ENCODE measurements at places on chromosomes 4 and X.

GRCh38 chr4:145731028-145731427 lies 51.1 kb downstream of the C4orf51 start:
- peak; percentile 5 for DNase-seq

DNA sequence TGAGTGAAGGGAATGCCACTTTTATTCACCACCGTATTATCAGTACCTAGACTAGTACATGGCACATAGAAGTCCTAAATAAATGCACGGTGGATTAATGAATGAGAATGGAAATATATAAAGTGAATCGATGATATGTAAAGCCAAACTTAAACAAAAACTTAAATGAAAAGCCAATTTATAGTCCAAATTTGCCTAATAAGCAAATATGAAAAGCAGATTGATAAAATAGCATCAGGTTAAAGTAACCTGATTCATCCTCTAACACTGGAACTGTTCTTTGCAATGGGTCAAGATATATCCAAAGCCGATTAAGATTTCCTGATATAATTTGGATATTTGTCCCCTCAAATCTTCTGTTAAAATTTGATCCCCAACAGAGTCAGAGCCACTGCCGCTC lies 66.9 kb upstream of the MAGEB10 start:
- no peak for DNase-seq

GRCh38 chrX:154002215-154002719 lies 17.4 kb downstream of the IRAK1 start:
- DNase-seq, result no peak

- no peak for DNase-seq
These were observed 19.0 kb upstream of the NHS start for GRCh38 chrX:17355976-17356375.

DNA sequence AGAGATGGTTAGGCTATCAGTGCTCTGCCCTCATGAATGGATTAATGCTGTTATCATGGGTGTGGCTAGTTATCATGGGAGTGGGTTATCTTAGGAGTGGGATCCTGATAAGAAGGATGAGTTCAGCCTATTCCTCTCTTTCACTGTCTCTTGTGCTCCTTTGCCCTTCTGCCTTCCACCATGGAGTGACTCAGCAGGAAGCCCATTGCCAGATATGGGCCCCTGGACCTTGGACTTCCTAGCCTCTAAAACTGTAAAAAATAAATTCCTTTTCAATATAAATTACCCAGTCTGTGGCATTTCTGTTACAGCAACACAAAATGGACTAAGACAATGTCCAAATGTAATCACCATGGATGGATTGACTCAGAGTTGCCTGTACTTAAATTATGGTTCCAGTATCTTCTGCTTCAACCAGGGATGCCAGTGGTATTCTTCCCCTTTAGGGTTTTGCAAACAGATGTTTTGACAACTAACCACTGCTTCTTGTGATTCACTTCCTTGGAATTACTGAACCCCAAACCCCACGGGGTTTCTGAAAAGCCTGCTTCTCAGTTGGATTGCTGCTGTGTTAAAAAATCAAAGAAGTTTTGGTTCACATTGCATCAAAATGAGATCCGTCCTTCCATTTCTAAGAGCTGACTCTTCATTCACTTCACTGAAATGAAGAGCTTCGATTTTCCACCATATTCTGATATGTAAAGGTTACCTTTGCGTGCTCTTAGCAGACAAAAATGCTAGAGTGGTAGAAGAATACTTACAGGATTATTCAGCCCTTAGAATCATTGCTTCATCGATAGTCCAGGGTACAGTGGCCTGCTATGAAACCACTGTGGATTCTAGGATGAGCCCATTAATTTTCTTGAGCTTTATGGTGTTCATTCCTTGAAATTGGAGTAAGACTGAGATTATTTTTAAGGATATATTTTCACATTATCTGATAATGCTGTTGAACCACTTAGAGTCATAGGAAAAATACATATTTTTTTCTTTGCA lies 107.7 kb downstream of the FRMPD4 start:
- DNase-seq, result no peak

DNA sequence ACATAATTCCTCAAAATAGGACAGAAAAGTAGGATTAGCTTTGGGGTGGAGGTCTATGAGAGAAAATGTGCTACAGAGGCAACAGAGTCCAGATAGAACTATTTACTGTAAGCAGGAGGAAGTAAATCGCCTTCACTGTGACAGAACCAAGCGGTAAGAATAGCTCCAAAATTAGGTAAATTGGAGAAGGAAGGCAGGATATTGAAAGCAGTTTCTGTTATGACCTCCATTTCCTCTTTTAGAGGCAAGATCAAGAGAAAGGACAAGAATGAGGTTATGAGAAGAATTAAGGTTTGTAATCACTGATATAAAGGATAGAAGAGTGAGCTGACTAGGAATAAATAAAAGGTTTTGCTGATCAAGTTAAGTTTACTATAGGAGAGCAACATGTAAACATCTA lies 44.1 kb upstream of the NEUROG2 start:
- no peak for DNase-seq

GRCh38 chr4:40976343-40976742 lies 226.6 kb downstream of the NSUN7 start:
- peak; percentile 0 for DNase-seq

GRCh38 chr4:150212485-150212884 lies 134.2 kb downstream of the DCLK2 start:
- DNase-seq, result no peak

- DNase-seq, result no peak
These were observed 112.3 kb upstream of the SFRP2 start for GRCh38 chr4:153901220-153901619.

- no peak for DNase-seq
These were observed 116.6 kb downstream of the ARHGAP24 start for GRCh38 chr4:85591406-85592098.

DNA sequence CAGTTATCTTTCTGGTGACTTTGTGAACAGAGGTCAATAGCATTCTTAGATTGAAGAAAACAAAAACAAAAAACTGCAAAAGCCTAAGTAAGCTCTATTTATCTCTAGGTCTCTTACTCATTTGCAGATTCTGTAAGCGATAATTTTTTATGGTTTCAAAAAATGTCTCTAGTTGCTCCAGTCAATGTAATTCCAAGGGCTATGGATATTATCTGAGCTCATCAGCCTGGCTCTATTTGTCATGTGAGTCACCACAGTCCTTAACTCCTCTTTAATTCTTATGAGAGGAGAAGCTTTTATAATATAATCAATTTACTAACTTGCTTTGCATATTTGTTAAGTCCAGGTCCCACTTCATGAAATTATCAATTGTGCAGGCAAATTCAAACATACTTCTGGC lies 79.1 kb downstream of the NPFFR2 start:
- no peak for DNase-seq

- DNase-seq, result no peak
These were observed 199.4 kb upstream of the CENPE start for GRCh38 chr4:103397541-103397940.

DNA sequence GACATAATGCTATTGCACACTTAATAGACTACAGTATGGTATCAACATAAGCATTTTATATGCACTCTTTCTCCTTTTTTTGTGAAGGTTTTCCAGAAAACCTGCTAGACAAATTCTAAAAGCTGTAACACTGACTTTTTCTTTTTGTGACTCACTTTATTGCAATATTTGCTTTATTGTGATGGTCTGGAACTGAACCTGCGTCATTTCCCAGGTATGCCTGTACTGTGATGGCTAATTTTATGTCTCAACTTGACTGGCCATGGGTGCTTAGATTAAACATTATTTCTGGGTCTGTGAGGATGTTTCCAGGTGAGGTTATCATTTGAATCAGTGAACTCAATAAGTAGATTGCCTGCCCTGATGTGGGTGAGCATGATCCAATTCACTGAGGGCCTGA lies 35.5 kb upstream of the LAMP2 start:
- DNase-seq, result no peak

DNA sequence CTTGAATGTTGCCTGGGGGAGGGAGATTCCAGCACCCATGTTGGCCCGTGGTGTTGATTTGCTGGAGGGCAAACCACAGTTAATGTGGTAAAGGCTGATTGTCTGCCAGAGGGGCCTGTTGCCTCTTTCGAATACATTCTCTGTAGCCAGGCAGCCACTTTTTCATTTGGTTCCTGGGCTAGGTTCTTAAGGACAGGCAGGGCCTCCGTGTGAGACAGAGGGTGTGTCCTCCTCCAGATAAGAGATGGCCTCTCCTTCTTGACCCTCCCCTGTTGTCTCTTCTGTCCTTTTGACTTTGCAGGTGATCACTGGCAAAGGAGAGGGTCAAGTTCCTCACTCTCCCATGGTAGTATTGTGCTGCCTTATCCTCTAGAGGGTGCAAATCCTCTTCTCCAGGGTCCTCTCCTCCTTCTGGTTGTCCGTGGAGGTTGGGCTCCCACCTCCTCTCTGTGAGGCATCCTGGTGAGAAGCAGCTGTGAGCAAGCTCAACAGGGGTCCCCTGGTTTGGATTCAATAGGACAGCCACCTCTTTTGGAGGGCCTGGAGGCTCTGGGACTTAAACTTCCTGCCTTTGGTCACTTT lies 44.9 kb downstream of the ZNF182 start:
- no peak for DNase-seq

- DNase-seq, result no peak
These were observed 2.0 kb upstream of the PGK1 start for GRCh38 chrX:78102091-78102490.

GRCh38 chr4:129094347-129094746 lies 1.0 kb upstream of the SCLT1 start:
- DNase-seq, result no peak

- no peak for DNase-seq
These were observed 907.0 kb downstream of the RAPGEF2 start for GRCh38 chr4:160009656-160010493.

DNA sequence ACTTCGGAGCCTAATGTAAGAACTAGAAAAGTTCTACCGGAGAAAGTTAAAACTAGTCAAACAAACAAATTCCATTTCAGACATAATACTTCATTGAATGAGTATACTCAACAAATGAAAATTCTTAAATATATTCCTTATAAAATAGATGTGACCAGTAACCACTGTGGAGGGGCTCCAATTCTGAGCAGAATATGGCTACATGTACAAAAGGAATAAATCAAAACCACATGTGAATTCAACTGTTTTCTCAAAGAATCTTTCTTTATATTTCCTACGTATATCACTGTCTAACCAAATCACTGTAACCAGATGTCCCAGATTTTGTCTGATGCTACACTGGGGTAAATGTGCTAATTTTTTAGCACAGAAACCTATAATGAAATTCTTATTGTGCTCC lies 49.0 kb downstream of the HTN1 start:
- DNase-seq, result no peak

DNA sequence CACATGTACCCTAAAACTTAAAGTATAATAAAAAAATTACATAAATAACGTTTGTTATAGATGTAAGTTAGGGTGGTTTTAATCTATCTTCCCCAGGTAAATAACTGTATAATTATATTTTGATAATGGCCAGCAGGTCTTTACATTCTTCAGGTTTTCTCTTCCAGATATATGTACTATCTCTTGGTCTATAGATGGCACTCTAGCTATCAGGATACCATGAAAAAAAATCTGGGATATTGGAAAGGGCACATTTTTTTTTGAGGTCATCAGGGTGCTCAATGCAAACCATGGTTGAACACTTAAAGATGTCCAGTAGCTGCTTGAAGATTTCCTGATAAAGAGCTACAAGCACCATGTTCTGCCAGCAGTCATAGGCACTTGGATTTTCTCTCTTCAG lies 15.6 kb upstream of the ADH4 start:
- DNase-seq, result no peak

GRCh38 chrX:45077748-45078424 lies 122.8 kb downstream of the DIPK2B start:
- no peak for DNase-seq

DNA sequence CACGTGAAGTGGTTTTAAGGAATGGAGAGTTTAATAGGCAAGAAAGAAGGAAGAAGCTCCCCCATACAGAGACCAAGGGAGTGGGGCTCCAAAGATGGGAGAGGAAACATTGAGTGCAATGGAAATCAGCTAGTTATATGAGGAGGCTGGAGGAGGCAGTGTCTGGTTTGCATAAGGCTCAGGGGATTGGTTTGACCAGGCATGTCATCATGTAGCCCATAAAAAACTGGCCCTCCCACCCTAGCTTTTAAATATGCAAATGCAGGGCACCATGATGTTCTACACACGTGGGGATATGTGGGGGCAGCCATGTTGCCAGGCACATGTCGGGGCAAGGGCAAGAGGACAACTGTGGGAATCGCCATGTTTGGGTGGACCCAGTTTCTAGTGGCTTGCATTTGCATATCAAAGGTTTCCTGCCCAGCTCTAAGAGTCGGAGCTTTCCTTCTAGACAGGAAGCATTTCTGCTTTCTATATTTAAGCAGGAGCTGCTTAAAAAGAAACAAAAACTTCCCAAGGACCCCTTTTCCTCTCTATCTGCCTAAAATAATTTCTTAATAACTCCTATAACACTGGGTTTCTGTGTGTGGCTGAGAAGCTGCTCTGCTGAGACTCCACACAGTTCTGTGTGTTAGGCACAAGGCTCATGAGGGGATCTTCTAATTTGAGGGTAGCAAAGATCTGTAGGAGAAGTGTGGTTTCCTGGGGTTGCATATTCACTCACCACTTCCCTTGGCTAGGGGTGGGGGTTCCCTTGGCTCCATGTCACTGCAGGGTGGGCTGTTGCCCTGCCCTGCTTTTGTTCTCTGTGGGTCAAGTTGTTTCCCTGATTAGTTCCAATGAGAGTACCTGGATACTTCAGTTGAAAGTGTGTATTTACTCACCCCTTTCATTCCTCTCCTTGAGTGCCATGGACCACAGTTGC lies 113.5 kb downstream of the VSIG4 start:
- no peak for DNase-seq

DNA sequence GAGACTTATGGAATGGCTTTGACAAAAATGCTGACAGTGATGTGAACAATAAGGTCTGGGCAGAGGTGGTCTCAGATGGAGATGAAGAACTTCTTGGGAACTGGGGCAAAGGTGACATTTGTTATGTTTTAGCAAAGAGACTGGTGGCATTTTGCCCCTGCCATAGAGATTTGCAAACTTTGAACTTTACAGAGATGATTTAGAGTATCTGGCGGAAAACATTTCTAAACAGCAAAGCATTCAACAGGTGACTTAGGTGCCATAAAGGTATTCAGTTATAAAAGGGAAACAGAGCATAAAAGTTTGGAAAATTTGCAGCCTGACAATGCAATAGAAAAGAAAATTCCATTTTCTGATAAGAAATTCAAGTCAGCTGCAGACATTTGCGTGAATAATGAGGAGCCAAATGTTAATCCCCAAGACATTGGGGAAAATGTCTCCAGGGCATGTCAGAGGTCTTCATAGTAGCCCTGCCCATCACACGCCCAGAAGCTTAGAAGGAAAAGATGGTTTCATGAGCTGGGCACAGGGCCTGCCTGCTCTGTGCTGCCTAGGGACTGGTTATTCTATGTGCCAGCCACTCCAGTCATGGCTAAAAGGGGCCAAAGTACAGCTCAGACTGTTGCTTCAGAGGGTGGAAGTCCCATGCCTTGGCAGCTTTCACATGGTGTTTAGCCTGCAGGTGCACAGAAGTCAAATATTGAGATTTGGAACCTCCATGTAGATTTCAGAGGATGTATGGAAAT lies 782.2 kb downstream of the TRAM1L1 start:
- no peak for DNase-seq
